ENCODE measurements at places on chromosomes 7 and 10.

DNA sequence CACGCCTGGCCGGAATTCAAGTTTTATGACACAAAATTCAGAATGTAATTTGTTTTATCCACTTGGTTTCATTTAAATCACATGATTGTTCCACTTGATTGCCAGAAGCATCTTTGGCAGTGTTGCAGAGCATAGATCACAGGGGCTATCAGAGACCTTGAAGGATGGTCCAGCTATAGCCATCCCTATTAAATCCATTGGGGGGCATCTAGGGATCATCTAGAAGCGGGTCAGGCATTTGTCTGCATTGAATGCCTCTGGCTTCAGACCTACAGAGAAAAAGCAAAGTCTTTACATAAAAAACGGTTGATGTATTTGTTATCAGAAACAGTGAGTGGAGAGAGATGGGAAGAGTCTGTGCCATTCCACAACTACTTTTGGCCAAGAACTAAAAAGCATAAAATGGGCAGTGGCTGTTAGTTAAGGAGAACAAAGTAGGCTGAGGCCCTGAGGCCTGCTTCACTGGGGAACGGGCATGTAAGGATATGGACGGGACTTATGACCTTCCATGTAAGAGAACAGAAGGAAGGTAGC is 146.3 kb downstream of the NXPH1 start:
- no peak for DNase-seq

DNA sequence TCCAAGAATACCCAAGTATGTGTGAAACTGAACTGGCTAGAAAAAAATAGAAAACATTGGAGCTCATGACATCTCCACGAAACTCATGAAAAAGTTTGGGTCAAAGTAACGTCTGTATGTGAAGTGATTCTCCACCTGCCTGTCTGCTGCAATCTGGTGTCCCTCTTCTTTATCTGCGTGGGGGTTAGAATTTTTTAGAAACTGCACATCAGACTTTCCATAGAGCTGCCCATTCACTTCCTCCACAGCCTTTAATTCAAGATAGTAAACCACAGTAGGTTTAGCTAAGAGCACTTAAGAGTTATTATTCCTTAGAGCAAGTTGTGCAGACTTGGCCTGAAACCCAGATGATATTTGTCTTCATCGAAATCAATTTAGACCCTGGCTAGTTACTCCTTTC is 55.3 kb downstream of the SCIN start:
- DNase-seq: no peak

GRCh38 chr7:43480581-43480980 is 102.3 kb upstream of the STK17A start:
- DNase-seq: no peak

DNA sequence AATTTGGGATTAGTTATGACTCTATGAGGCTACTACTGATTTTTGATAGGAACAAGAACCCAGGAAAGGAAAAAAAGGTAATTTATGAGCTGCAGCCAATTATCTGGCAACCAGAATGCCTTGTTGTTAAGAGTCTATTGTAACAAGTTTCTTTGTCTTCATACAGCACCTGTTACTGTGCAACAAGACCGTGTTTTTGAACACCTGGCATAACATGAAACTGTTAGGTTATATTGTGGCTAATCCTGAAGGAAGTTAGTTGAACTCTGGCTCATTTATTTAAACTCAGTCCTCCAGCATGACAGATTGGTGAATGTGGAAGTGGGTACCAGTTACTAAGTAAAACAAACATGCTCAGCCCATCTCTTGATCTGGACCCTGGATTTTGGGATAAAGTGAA is 33.0 kb downstream of the RALA start:
- no peak for DNase-seq
